ENCODE measurements at places on chromosomes 11 and 22.

GRCh38 chr11:90784241-90784814 is 561.5 kb upstream of the CHORDC1 start:
- no peak for DNase-seq

- DNase-seq: no peak
Observed at GRCh38 chr22:32922186-32922585, 120.7 kb downstream of the TIMP3 start.

- no peak for DNase-seq
Observed at GRCh38 chr11:117411736-117412135, 84.1 kb downstream of the CEP164 start.

- no peak for DNase-seq
Observed at GRCh38 chr22:44459041-44459440, 39.0 kb downstream of the RTL6 start.

DNA sequence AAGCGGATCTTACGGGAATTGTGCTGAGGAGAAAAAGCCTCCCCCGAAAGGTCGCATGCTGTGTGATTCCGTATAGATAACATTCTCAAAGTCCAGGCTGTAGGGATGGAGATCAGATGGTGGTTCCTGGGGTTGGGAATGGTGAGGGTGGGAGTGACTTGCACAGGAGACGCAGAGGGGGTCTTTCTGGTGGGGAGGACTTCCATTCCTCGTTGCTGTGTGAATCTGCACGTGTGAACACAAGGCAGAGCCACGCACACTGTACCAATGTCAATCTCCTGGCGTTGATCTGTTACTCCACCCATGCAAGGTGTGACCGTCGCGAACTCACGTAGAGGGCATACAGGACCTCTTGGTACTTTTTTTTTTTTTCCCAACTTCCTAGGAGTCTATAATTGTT is 59.0 kb upstream of the KCNQ1OT1 start:
- DNase-seq: no peak

GRCh38 chr11:76253416-76253815 is 47.1 kb upstream of the WNT11 start:
- DNase-seq: no peak

GRCh38 chr11:58940028-58940427 is 740 bp downstream of the GLYATL1 start:
- DNase-seq: no peak

DNA sequence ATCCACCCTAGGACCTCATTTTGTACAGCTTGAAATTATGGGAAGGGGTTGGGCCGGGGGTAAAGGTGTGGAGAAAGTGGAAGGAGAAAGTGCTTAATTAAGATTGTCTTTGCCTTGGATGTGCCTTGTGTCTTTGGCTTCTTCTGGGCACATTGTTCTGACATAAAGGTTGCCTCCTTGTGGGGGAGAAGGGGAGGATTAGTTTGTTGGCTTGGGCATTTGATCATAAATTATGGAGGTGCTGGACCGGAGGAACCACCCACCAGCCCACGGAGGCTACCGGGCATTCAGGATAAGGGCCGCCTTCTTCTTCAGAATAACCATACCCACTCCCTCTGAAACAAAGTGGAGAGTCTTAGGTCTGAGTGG is 1.3 kb downstream of the PAFAH1B2 start:
- DNase-seq: no peak

DNA sequence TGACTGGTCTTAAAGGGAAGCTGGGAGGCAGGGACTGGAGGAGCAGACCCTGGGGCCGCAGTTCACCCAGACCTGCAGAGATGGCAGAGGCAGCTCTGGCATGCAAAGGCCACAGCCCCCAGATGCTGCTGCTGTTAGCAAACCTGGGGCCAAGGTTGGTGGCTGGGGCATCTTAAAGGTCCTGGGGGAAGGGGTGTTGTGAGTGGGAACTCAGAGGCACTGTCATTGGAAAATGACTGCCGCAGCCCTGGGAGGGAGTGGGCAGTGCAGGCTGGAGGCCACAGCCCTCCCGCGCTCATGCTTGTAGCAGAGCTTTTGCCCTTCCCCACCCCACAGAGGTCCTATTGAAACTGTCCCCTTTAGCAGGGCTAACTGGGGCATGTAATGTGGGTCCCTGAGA is 111.8 kb downstream of the CTTN start:
- DNase-seq: no peak

DNA sequence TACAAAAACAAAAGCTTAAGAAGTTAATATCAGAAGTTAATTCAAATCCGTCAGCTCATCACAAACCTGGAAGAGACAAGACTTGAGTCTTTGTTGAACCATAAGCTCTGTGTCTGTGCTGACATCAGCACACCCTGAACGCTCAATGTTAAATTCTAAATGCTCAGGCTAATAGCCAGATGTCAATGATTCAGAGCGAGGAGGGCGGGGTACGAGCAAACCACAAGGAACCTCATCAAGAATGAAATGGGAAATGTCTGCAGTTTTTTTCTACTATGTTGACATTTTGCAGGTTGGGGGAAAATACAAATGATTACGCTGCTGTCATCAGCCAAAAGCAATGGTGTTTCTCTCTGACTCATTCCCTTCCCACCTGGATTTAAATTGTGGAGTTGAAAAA is 1057.2 kb downstream of the NTM start:
- DNase-seq: no peak

- no peak for DNase-seq
Observed at GRCh38 chr22:32042924-32043323, at the start of gene SLC5A1. SLC5A1 (plus strand) TSS chr22:32043261; CDS start chr22:32043282, 21 bp downstream.

GRCh38 chr11:14672635-14673034 is 29.0 kb downstream of the PDE3B start:
- DNase-seq: peak; percentile 12

DNA sequence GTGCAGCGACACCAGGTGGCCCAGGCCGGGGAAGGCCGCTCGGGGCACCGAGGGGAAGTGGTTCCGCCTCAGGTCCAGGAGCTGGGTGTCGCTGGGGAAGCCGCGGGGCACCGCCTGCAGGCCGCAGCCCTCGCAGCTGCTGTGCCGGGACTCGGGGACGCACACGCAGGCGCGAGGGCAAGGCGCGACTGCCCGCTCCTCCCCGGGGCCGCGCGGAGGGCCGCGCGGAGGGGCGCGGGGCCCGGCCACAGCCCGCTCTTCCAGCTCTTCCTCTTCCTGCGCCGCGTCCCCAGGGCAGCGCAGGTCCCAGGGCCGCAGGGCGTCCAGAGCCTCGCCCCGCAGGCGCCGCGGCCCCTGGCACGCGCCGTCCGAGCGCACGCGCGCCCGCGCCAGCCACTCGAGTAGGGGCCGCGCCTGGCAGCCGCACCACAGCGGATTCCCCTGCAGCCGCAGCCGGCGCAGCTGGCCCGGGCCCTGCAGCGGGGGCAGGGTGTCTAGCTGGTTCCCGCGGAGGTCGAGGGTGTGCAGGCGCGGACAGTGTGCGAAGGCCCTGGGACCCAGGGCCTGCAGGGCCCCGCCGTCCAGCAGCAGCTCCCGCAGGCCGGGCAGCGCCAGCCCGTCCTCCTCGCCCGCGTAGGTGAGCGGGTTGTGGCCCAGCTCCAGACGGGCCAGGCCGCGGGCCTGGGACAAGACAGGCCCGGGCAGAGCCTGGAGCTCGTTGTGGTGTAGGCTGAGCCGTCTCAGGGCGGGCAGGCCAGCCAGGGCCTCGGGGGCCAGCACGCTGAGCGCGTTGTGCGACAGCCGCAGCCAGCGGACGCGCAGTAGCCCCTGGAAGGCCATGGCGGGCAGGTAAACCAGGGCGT is 2.8 kb downstream of the CHADL start:
- DNase-seq: no peak

- no peak for DNase-seq
Observed at GRCh38 chr11:58719406-58720117, 12.2 kb downstream of the GLYAT start.

GRCh38 chr11:15146271-15147003 is 31.7 kb downstream of the INSC start:
- no peak for DNase-seq

- DNase-seq: no peak
Observed at GRCh38 chr11:105609341-105609781, 512 bp upstream of the GRIA4 start.

DNA sequence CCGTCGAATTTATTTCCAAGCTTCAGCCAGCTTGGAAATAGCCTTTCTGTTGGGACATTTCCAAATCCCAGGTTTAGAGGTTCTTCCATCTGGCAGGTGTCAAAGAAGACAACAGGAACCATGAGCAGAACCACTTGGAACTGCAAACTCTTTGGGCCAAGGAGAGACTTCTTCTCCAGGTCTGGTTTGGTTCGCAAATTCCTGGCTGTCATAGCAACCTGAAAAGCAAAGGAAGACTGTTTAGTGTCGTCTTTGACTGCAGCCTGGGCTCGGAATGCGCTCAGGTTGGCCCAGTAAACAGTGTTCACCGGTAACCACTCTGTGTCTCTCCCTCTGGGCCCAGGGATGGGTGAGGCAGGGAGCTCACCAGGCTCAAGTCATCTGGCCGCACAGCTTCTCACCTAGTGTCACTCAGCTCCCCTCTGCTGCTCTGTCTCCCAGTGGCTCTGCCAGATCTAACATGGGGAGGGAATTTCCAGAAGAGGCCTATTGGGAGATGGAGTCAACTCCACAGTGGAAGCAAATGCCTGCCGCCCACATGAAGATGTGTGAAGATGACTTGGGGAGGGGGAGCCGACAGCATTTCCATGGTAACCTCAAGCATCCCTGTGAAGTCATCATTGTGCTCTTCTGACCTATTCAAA is 11.9 kb upstream of the CLMP start:
- DNase-seq: no peak

DNA sequence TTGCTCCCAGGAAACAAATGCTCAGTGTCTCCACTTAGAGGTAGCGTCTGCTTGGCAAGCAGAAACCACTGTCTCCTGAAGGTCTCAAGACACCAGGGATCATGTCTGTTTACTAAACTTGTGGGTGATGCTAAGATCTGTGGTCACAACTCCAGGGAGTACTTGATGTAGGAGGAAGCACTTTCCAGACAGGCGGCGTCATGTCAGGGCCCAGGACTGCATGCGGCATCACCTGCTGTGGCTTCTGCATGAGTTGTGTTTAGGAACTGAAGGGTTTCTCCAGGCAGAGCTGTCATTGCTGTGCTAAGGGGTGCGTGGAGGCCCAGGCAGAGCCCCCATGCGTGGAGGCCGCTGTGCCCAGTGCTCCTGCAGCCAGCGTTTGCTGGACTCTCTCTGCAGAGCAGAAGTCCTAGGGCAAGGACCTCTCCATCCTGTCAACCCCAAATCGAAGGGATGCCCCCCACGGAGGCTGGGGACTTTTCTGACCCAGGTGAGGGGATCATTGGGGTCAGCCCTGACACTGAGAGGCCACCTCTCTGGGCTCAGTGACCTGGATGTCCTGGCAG is 8.1 kb upstream of the PANX2 start:
- no peak for DNase-seq

- DNase-seq: no peak
Observed at GRCh38 chr22:27093422-27093821, 436.0 kb downstream of the MIAT start.

DNA sequence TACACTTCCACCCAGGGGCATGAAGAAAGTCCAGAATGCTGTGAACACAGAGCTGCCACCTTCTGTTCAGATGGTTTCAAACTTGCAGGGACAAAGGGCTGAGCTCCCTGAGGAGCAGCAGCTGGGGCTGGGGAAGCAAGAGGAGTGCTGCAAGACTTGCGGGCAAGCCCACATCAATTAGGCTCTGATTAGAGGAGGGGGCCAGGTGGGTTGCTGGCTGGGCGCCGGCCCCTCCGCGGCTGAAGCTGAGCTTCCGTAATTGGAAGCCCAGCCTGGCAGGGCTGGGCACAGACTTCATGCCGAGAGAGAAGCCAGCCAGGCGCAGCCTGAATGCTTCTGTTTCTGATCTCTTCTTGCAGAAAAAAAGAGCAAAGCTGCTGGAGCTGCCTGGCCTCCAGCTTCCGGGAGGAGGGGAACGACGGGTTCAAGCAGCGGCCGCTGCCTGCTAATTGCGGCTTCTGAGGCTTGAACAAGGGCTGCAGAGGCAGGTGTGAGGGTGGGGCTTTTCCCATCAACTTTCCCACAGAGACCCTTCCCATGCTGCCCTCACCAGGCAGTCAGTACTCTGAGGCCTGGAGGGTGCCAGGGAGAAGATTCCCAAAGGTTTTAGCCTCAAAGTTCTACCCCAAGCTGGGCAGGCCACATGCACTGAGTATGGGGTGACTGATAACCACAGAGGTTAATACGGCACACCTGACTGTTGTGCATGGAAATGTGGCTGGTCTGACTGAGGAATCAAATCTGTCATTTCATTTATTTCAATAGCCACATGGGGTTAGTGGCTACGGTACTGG is 91.1 kb upstream of the LMO1 start:
- no peak for DNase-seq

GRCh38 chr11:1825039-1825740 is 9.6 kb upstream of the SYT8 start:
- no peak for DNase-seq

GRCh38 chr11:121321614-121322243 is 29.2 kb downstream of the SC5D start:
- DNase-seq: no peak

DNA sequence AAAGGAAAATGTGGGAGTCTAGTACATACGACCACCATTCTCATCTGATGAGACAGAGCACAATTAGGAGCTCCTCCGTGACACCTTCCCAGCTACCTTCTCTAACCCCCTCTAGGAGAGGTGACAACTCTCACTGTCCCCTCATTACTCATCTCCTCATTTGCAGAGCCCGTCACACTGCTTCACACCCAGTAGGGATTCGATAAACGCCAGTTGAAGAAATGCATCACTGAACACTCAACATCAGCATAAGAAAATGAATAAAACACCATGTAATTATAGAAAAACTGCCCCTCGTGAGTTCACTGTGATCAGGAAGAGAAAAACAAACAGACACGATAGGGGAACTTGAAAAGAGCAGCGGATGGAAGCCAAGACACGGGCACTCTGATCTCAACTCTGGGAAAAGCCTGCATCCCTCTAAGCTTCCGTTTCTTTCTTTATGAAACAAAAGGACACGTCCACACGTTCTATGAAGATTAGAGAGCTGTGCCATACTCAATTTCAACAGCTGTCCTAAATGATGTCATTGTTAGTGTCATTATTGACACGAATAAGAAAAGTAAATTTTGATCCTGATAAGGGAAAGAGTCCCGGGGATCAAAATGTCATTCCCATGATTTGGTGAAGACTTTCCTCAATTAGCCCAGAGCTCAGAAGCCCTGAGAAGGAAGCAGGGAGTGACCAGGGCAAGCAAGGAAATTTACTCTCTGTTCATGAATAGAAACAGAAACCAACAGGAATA is 356.9 kb downstream of the LARGE1 start:
- DNase-seq: no peak

Data from skeletal muscle cell (primary cell).